ENCODE measurements at places on chromosomes 6 and 20.

- DNase-seq, result no peak
These were observed 15.7 kb downstream of the DCBLD1 start for GRCh38 chr6:117498159-117498558.

DNA sequence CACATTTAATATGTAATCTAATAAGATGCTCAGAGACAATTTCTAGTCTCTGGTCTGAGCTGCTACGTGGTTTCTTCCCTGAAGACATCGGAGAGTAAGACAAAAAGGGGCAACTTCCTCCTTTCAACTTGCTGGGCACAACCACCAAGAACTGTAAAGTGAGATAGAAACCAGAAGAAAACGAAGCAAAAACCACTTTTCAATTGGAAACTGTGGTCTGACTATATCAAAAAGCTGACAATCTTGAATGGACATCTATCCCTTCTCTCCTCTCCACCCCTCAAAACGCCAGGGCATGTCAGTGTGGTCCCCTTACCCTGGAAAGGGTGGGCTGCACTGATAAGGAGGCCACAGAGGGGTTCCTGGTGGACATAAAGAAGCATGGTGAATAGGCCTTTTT is 269.1 kb downstream of the CD83 start:
- no peak for DNase-seq

- DNase-seq, result no peak
These were observed 42.6 kb downstream of the DSTN start for GRCh38 chr20:17612287-17612991.

GRCh38 chr20:33840759-33841435 is 29.7 kb downstream of the CHMP4B start:
- DNase-seq, result no peak

GRCh38 chr6:14912226-14912625 is 333.6 kb upstream of the JARID2 start:
- no peak for DNase-seq

DNA sequence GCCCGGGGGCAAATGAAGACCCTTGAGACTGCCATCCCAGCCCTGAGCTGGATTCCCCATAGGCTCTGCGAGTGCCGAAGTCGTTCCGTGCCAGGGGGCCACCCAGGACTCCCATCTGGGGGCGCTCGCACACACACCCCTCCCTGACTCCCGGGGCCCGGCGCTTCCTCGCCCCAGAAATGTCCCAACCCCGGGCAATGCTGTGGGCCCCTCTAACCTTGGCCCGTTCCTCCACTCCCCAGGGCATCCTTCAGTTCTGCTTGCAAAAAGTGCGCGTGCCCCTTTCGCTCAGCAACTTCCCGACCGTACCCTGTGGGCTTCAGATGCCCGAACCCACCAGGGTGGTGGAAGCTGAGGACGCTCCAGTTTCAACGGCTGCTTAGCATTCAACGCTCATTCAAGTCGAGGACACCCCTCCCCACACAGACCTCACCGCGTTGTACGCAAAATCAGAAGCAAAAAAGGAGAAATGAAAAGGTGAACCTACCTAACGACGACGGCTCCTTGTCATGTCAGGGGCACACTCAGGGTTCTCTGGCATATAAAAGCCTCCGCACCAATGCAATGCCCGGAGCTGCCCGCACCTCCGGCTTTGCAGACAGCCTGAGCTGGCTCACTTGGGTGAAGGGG is 25.3 kb downstream of the RIPOR2 start:
- DNase-seq, result no peak

- DNase-seq, result no peak
These were observed 72.5 kb upstream of the MYLIP start for GRCh38 chr6:16056263-16056870.

GRCh38 chr20:37956107-37956585 is 53.2 kb downstream of the VSTM2L start:
- DNase-seq, result no peak

DNA sequence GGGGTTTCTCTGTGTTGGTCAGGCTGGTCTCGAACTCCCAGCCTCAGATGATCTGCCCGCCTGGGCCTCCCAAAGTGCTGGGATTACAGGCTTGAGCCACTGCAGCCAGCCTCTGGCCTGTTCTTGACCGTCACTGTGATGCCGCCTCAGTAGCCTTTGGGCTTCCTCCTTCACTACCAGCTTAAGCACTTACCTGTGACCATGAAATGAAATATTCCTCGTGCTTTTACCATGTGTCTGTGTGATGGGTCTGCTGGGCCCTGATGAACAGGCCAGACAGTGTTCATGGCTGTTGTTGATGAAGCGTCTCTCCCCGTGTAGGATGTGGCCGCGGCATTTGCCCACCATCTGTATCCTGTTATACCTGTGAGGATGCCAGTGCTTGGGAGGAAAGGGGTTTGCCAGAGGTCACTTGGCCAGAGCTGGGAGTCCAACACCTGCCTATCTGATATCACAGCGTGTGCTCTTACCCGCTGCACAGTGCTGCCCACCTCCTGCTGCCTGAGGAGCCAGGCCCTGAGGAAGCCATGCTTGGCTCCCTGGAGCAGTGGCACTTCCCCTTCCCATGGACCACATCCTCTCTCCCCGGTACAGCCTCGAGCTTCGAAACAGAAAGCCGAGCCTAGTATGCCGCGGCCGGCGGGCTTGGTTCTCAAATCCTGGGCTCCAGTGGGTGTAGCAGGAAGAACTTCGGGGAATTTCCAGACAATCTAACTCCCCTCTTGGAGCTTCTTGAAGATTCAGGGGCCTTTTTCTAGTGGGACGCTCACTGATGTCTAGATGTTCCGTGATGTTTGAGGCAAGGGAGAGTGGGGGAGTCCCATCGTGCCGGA is 167.9 kb downstream of the ZDHHC14 start:
- no peak for DNase-seq

- DNase-seq, result no peak
These were observed 549.8 kb downstream of the PRKN start for GRCh38 chr6:162177746-162178145.

DNA sequence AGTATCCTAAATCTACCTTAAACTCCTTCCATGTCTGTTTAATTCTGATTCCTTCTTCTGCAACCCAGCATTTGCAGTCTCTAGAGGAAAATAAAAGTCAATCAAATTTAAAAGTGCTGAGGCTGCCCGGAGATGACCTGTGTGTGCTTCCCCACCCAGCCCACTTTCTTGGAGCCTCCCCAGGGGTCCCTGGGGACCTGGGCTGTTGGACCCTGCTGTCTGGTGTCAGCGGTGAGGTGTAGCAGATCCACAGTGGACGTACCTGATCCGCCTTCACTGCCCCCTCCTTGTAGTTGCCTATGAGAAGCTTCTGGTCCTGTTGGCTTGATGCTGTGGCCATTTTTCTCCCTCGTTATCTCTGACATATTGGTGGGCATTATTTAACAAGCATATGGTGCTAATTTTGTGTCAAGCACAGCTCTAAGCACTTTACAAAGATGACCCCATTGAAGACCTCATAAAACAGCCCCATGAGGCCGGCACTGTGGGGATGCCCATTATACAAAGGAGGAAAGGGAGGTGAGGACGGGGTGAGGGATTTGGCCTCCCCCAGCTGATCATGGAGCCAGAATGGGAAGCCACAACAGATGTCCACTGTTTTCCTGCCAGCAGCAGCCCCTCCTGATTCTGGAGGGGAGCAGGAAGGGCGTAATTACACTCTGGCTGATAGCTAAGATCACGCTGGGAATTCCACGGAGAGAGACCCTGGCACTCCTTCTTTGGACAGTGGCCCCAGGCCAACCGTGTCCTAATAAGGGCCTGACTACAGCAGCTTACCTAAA is 628.2 kb downstream of the CDH26 start:
- no peak for DNase-seq

GRCh38 chr6:139373928-139374356 is 506 bp downstream of the CITED2 start:
- DNase-seq, result no peak

GRCh38 chr6:81938014-81938856 is 185.8 kb upstream of the TENT5A start:
- DNase-seq, result no peak

DNA sequence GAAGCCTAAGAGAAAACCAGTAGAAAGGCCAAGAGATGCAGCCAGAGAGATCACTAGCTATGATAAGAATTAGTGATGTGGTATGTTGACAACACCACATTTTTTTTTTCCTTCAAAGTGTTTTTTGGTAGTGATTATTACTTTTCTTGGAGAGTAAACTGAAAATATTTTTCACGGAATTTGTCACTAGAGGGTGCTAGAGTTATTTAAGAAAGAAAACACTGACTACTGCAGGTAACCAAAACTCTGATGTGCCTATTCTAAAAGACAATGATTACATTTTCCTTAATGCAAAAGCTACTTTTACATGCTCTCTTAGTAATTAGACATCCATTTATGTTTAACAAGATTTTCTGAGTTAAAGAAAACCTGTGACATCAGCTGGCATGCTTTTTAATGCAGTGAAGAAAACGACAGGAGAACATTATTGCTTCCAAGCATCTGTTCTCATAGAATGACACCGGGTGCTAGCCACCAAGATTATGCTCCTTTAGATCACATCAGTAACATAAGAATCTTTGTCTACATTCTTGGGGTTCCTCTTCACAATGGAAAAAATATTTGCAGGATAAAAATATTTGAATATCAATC is 28.8 kb downstream of the RWDD2A start:
- no peak for DNase-seq

GRCh38 chr6:85360794-85361642 is 88.9 kb upstream of the NT5E start:
- DNase-seq, result no peak

DNA sequence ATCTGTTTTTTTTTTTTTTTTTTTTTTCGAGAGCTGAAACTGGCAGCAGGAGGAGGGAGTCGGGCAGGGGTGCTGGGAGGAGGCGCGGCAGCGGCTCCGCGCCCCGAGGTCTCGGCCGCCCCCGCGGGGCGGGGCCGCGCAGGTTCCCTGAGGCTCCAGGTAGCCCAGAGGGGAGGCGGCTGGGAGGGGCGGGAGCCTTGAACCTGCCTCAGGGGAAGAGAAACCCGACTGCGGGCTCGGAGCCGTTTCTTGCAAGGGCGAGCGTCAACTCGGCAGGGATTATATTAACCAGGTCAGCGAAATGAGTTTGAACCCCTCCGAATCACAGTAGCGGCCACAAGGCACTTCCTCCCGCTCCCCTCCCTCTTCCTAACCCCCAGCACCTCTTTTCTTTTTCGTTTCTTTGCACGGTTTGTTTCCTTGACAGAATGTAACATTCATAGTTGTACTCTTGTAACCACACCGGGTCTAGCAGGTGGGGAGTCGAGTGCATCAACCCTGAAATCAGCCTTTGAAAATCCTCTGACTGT is 2.0 kb downstream of the MYB start:
- DNase-seq, result no peak

DNA sequence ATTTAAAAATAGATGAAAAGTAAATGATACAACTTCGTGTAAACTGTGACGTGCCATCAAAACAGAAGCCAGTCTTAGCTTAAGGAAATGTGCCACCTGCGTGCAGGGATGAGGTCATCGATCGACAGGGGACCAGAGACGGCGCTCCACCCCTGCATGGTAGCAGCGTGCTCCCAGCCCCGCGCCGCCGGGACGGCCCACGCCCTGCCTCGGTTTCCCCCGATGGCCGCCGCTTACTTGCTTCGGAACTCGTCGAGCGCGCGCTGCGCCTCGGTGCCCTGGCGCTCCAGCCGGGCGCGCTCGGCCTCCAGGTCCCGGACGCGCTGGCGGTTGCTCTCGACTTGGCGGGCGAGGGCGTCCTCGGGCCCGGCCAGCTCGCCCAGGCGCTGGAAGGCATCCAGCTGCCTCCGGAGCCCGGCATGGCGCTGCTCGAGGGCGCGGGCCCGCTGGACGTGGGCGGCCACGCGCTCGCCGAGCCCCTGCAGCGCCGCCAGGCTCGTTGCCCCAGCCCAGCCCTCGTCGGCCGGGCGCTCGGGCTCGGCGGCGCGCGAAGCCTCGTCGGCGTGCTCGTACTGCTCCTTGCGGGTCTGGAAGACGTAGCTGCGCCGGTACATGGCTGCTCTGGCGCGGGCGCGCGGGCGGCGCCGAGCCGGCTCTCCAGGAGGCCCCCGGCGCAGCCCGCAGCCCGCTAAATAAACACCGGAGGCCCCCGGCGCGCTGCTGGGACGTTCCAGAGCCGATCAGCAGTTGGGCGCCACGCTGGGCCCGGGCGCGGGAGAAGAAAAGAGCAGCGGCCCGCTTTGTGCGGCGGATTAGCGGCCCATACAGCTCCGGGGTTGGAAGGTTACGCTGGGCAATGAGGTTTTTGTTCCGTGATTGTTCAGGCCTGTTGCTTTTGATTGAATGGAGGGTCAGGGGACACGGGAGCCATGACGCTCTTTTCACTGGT is at the start of gene BFSP1:
TSS of gene BFSP1 (minus strand) at position 664 of the 949 bp plus-strand sequence. CDS start at position 614, 50 bp downstream.
- no peak for DNase-seq

DNA sequence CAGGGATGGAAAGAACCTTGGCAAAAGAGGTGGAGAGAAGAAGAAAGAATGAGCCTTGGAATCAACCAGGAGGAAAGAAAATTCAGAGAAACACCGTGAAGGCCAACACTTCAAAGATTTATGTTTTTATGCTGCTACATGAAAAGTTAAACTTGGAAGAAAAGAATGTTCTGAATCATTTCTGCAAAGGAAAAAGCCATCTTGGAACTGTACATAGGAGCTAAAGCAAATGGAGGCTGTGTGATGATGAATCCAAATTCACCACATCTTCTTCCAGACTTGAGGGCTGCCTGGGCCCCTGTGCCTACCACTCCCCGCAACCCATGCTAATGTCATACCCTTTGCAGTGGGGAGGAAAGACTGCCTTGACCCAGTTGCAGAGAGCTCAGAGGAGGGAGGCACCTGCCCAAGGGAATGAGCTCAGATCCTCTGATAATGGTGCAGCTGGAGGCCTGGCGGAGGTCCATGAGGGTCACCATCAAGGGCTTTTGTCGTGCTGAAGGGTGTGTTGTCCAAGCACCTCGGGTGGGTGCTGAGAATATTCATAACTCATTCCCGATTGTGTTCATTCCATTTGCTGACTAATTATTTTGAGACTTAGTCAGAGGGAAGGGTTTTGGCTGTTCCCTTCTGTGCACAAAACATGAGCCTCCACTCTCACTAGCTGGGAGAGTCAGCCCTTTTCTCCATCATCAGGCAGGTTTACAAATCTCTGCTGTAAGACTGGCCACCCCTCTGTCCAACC is 245.8 kb upstream of the JAG1 start:
- DNase-seq, result no peak

DNA sequence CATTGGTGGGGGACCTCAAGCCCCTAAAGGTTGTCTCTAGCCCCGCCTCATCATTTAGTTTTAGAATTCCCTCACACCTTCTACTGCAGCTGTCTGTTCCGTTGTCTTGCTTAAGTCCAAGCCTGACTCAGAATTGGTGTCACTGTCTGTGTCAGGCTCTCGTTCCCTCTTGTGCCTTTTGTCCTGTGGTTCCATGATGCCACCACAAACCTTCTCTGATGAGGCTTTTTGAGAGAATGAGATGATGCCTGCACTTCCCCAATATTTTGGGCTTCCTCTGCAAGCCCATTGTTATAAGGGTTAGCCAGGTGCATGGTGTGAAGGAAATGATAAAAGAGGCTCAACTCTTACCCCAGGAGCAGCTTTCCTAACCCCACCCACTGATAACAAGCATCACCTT is 8.1 kb upstream of the AKIRIN2 start:
- DNase-seq, result no peak

- DNase-seq, result no peak
These were observed 45.1 kb downstream of the LHFPL5 start for GRCh38 chr6:35850208-35850607.

DNA sequence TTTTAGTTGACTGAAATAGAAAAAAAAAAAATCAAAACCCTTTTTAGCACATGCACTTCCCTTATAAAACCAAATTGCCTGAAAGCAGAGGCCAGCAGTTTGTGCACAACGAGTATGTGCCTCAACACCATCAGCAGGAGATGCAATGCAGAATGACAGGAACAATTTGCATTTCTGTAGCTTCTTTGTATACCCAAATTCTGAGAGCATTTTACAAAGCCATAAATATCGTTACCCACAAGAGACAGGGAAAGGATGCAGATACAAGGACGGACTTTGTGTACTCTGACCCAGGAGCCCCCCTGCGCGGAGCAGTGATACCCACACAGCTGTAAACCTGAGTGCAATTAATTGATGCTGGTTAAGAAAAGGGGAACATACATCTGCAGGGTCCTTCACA is 285.6 kb downstream of the PRKN start:
- DNase-seq, result no peak

Data from stimulated activated CD8-positive, alpha-beta memory T cell treated with anti-CD3 and anti-CD28 coated beads, Interleukin-2, amount 100 ng/mL, for 1 hour (primary cell).